Activated T-cell treated with anti-CD3 and anti-CD28 coated beads, Interleukin-2, amount 50 U/mL, for 72 hours (primary cell): ENCODE measurements at places on chromosomes 12 and 14. TPM values are rescaled to one million over a fixed set of nuclear protein-coding genes. Genes with fewer than 3 reads are reported as not detected.
A peak's percentile ranks its signal among the peaks of the same experiment; 100 is the strongest.

CAPZA3 gene
- total RNA-seq, result not detected

TOMM20L gene
- total RNA-seq, result not detected

EPYC gene
- total RNA-seq, result not detected

TSPAN11 gene
- total RNA-seq, result 0.28 TPM

TROAP gene
- total RNA-seq, result 77.9 TPM

GLIPR1L1 gene
- total RNA-seq, result not detected

CD163L1 gene
- total RNA-seq, result not detected

ANKRD33 gene
- total RNA-seq, result not detected

TSPAN19 gene
- not detected for total RNA-seq

GDF3 gene
- not detected for total RNA-seq

SLC25A47 gene
- total RNA-seq, result not detected

SLCO1B1 gene
- not detected for total RNA-seq

DDX11 gene
- total RNA-seq, result 144 TPM

GRCh38 chr14:36097356-36097755 lies 79.2 kb downstream of the PTCSC3 start:
- H3K4me3 ChIP-seq, result no peak overlapping the region
- no peaks in the 10 kb centered on the region for H3K4me1 ChIP-seq
- no peak overlapping the region for H3K27ac ChIP-seq
- peaks cover 13% of the 10 kb centered on the region for H3K27me3 ChIP-seq
- no peak for DNase-seq
- no peaks in the 10 kb centered on the region for H3K36me3 ChIP-seq

DNA sequence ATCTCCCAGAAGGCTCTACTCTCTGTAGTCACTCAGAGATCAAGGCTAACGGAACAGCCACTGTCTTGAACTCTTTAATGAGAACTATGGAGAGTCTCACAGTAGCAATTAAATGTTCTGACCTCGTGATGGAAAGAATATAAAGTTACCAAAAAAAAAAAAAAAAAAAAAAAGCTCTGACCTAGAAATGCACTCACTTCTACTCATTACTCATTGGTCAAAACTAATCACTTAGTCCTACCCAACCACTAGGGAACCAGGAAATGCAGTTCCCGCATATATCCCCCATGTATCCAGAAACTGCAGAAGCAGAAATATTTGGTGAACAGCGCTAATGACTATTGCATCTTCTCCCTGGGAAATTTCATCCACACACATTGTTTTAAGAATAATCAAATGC lies 29.5 kb upstream of the C12orf76 start:
- H3K27me3 ChIP-seq, result no peaks in the 10 kb centered on the region
- H3K27ac ChIP-seq, result peak overlapping the region; percentile 56
- no peak overlapping the region for H3K4me3 ChIP-seq
- H3K4me1 ChIP-seq, result peaks cover 61% of the 10 kb centered on the region

DNA sequence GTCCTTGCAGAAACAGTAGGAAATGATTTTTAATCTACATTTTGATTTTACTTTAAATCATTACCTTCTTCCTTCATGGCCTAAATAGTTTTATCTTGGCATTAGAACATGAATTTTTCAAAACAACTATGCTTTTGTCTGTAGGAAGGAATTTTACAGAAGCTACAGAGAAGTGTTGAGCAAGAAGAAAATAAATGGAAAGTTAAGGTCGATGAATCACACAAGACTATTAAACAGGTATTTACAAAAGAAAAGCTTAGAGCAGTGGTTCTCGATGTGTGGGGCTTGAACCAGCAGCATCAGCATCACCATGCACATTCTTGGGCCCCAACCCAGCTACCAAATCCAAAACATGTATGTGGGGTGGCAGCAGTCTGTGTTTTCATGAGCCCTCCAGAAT lies 91.6 kb downstream of the KTN1 start:
- H3K4me3 ChIP-seq, result no peak overlapping the region
- no peaks in the 10 kb centered on the region for H3K27me3 ChIP-seq
- H3K36me3 ChIP-seq, result peaks cover 20% of the 10 kb centered on the region
- no peaks in the 10 kb centered on the region for H3K4me1 ChIP-seq
- no peak for DNase-seq

- H3K4me1 ChIP-seq, result peaks cover 86% of the 10 kb centered on the region
- no peaks in the 10 kb centered on the region for H3K27me3 ChIP-seq
- no peak overlapping the region for H3K4me3 ChIP-seq
- peaks cover 38% of the 10 kb centered on the region for H3K36me3 ChIP-seq
Measured at GRCh38 chr12:68623984-68624383, 13.3 kb downstream of the RAP1B start.

DNA sequence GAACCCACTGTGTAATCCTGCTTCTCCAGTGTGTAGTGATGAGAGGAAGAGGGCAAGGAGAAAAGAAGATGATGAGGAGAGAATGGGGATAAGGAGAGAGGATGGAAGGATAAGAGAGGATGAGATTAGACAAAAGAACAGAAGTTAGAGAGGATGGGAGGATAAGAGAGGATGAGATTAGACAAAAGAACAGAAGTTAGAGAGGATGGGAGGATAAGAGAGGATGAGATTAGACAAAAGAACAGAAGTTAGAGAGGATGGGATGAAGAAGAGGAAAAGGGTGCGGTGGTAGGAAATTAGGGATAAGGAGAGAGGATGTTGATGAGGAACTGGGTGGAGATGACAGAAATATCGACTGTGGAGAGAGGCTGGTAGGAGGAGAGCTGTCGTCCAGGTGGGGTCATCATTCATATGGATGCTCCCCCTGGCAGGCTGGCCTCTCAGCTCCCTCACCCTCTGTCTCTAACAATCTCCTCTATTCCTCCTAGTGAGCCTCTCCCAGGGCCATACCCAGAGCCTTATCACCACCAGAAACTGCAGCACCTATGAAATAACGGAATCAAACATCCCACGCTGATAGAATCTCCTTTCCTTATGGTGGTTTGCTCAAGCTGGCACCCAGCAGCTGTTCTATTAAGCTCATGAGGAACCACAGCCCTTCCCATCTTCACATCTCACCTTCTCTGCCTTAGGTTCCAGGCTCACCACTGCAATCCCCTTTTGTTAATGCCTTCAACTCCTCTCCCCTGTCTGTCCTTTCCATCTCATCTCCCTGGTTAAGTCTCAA lies 6.0 kb upstream of the CIROP start:
- H3K36me3 ChIP-seq, result no peaks in the 10 kb centered on the region
- H3K27me3 ChIP-seq, result no peaks in the 10 kb centered on the region

DNA sequence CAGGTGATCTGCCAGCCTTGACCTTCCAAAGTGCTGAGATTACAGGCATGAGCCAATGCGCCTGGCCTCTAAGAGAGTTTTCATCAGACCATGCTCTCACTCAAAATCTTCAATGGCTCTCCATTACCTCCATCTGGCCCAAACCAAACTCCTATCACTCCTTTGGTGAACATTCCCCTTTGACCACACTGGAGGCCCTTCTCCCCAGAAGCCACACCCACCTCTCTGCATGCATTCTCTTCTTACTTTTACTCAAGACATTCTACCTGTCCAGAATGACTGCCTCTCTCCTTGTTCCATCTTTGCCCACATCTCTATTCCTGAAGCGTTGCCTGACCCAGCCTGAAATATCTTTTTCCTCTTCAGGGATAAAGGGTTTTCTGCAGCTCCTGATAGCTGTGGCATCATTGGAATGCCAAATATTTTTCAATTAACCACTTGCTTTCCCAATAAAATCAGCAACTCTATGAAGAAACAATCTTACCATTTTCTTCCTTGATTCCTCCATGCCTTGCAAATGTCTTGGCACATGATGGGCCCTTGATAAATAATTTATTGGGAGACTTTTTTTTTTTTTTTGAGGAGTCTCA lies 15.5 kb downstream of the PLEK2 start:
- no peaks in the 10 kb centered on the region for H3K36me3 ChIP-seq
- DNase-seq, result no peak

DNA sequence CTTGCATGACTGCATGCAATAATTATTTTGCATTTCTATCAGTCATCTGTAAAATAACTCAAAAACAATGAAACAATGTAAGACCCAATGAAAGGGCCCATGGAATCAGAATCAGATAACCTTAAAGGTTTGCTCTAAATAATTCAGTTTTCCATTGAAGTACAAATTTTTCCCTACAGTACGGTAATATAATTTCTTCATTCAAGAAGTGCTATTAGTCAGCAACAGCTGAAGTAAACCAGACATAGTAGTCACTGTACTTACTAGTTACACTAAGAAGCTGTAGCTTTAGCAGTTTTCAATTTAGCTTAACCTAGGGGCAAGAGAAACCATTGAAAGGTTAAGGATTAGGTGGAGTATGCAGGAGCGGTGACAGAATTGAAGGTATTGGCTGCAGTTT lies 43.5 kb downstream of the BCAT1 start:
- peaks cover 32% of the 10 kb centered on the region for H3K4me1 ChIP-seq
- H3K4me3 ChIP-seq, result no peak overlapping the region
- H3K36me3 ChIP-seq, result peaks cover 4% of the 10 kb centered on the region
- H3K27ac ChIP-seq, result no peak overlapping the region
- H3K27me3 ChIP-seq, result peaks cover 19% of the 10 kb centered on the region

GRCh38 chr14:98926146-98926545 lies 345.9 kb downstream of the BCL11B start:
- peak; percentile 26 for DNase-seq
- peaks cover 13% of the 10 kb centered on the region for H3K36me3 ChIP-seq
- no peak overlapping the region for H3K27ac ChIP-seq
- no peaks in the 10 kb centered on the region for H3K27me3 ChIP-seq
- peak overlapping the region; percentile 61 for H3K4me3 ChIP-seq

DNA sequence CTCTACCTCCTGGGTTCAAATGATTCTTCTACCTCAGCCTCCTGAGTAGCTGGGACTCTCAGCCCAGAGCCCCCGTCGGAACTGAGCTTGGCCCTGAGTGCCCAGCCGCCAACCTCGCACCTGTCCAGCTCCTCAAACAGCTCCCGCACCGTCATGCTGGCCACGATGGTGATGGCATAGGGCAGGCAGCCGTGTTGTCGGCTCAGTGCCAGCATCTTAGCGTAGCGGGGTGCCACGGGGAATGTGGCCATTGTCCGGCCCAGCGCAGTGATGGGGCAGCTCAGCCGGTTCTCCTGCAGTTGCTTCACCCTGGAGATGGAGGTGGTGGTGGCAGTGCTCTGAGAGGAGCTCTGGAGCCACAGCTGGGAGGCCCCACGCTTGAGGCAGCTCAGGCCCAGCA lies 32.4 kb downstream of the DHX37 start:
- no peaks in the 10 kb centered on the region for H3K27me3 ChIP-seq
- no peak for DNase-seq
- H3K36me3 ChIP-seq, result peaks cover 8% of the 10 kb centered on the region
- no peak overlapping the region for H3K4me3 ChIP-seq

GRCh38 chr12:52156311-52156710 lies 35.5 kb downstream of the KRT80 start:
- no peaks in the 10 kb centered on the region for H3K27me3 ChIP-seq
- peaks cover 20% of the 10 kb centered on the region for H3K4me1 ChIP-seq
- H3K27ac ChIP-seq, result no peak overlapping the region
- no peak for DNase-seq
- no peak overlapping the region for H3K4me3 ChIP-seq

- peak overlapping the region; percentile 99 for H3K27ac ChIP-seq
- H3K4me1 ChIP-seq, result peaks cover 32% of the 10 kb centered on the region
- peaks cover 4% of the 10 kb centered on the region for H3K36me3 ChIP-seq
- peaks cover 8% of the 10 kb centered on the region for H3K27me3 ChIP-seq
- no peak for DNase-seq
Measured at GRCh38 chr14:60735416-60735815, 855 bp downstream of the MNAT1 start.

DNA sequence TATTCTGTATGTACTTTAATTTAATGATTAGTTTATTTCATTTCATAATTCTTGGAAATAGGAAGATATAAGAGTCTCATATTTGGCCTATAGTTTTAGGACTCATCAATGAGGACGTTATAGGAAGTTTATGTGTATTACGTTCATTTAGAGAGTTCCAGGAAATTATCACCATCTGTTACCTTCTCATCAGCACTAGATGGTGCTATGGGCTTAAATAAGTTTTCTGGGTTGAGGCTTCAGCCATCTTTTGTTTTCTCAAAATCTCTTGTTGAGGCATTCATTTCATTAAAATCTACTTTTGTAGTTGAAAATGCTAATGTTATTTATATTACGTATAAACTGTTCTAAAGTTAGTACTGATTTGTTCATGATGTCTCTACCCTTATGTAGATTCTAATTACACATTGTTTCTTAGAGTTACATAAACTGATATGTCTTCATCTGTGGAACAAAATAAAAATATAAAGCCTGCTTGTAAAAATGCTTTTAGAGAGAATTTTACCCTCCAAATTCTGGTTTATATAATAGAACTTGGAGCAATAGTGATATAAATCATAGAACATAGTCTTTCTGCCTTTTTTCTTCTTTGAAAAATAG lies 89.2 kb downstream of the CFAP54 start:
- DNase-seq, result peak; percentile 6
- H3K4me3 ChIP-seq, result no peak overlapping the region
- peaks cover 13% of the 10 kb centered on the region for H3K4me1 ChIP-seq
- peak overlapping the region; percentile 50 for H3K27ac ChIP-seq
- peaks cover 11% of the 10 kb centered on the region for H3K27me3 ChIP-seq

GRCh38 chr14:97158102-97158501 lies 360.9 kb downstream of the VRK1 start:
- no peak overlapping the region for H3K4me3 ChIP-seq
- H3K4me1 ChIP-seq, result no peaks in the 10 kb centered on the region
- peaks cover 39% of the 10 kb centered on the region for H3K27me3 ChIP-seq
- no peak overlapping the region for H3K27ac ChIP-seq
- H3K36me3 ChIP-seq, result peaks cover 3% of the 10 kb centered on the region
- no peak for DNase-seq

- no peak for DNase-seq
- no peaks in the 10 kb centered on the region for H3K27me3 ChIP-seq
- peaks cover 2% of the 10 kb centered on the region for H3K36me3 ChIP-seq
- H3K27ac ChIP-seq, result no peak overlapping the region
Measured at GRCh38 chr12:91622981-91623380, 440.4 kb upstream of the DCN start.

- no peaks in the 10 kb centered on the region for H3K36me3 ChIP-seq
- peaks cover 10% of the 10 kb centered on the region for H3K27me3 ChIP-seq
- no peak overlapping the region for H3K27ac ChIP-seq
- no peak for DNase-seq
Measured at GRCh38 chr12:117273091-117273490, 82.8 kb upstream of the FBXO21 start.

GRCh38 chr12:54047964-54048303 lies 5.7 kb upstream of the HOXC4 start:
- H3K36me3 ChIP-seq, result no peaks in the 10 kb centered on the region
- H3K27ac ChIP-seq, result no peak overlapping the region
- peaks cover 36% of the 10 kb centered on the region for H3K4me1 ChIP-seq

DNA sequence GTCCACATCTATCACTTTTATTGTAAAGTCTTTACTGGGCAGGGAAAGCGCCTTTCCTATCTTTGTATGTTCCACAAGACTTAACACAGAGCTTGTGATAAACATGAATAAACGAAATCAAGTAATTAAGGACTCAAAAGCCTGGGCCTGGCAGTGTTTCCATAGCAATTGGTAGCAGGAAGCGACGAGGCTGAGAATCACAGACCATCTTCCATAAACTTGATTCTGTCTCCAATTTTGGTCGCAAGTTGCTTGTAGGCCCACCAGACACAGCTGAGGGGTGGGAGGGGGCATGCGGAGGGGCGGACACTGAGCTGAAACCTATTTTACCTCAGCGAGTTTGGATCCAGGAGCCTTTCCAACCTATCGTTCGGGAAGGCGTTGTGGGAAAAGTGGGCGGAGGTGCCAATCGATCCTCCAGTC lies 302 bp downstream of the CCDC38 start:
- no peak for DNase-seq
- H3K27ac ChIP-seq, result peak overlapping the region; percentile 63
- peaks cover 9% of the 10 kb centered on the region for H3K4me1 ChIP-seq
- H3K4me3 ChIP-seq, result peak overlapping the region; percentile 92
- peaks cover 2% of the 10 kb centered on the region for H3K36me3 ChIP-seq
